HFF-Myc (cell line): ENCODE measurements at places on chromosomes 13 and 19.

DNA sequence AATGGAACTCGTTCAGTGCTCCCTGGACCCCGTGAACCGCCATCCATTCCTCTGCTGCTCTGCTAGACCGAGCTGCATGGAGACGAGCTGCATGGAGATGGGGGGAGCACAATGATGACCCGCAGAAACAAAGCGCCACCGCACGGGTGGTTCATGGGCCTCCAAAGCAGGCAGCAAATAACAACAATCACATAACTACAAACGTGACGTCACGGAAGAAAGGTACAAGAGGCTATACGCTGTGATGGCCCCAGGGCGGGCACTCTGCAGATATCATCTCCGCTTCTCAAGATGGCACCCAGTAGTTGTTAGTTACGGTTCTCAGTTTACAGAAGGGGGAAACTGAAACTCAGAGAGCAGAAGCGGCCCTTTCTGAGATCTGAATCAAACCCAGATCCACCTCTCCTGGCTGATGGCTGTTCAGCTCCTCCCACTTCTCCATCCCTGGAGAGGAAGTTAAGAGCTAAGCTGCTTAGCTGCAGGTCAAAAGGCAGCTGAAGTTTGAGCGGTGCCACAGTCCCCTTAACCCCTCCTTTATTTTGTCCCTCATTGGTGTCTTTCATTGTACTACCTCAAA, 1.7 kb downstream of the ATP13A1 start:
- DNase-seq: no peak

DNA sequence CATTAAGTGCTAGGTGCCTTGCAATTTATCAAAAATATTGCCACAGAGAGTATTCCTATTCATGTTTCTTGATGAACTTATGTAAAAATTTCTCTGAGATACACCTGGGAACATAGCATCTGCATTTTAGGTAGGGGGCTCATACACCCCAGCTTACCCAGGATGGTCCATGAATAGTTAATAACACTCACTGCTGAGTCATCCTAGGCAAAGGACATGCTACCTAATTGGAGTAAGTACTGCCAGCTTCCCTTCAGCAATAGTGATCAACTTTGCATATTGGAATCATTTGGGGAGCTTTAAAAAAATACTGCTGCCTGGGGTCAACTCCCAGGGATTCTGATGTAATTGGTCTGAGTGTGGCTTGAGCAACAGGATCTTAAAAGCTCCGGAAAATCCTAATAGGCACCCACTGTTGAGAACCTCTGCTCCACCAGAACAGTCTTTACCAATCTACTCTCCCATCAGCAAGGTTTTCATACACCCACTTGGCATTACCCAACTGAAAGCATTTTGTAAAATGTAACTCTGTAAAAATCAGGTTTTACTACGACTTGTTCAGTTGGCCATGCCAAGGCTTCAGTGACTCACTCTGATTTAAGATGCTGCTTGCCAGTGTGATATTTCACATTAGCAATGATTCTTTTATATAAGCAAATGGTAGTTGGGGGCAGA, 67.2 kb upstream of the FNDC3A start:
- no peak for DNase-seq

DNA sequence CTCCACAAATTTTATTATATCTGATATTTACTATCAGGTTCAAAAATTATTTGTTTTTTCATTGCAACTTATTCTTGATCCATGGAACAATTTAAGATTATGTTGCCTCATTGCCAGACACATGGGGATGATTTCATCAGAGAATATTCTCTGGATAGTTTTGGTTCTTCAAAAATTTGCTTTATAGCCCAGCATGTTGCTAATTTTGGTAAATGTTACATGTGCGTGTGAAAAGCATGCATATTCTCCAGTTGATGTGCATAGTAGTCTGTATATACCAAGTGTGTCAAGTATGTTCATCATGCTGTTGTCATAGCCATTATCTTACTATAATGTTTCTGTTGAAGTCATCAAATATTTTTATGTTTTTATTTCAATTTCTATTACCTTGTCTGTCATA, 122.3 kb downstream of the RFC3 start:
- no peak for DNase-seq

DNA sequence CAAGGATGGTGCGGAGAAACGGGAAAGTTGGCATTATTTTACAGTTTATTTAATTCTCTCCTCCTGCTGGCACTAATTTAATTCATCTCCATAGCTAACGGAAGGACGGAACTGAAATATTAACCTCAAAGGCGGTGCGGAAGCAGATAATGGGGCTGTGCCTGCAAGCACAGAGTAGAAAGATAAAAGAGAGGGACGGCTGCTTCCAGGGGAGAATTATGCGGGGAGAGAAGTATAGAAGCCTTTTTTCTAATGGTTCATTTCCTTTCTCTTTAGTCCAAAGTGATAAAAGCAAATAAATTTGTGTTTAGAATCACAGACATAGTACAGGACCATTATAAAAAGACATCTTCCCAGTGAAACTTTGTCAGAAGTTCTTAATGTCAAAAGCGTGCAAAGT, 34.5 kb upstream of the UQCRFS1 start:
- DNase-seq: no peak

DNA sequence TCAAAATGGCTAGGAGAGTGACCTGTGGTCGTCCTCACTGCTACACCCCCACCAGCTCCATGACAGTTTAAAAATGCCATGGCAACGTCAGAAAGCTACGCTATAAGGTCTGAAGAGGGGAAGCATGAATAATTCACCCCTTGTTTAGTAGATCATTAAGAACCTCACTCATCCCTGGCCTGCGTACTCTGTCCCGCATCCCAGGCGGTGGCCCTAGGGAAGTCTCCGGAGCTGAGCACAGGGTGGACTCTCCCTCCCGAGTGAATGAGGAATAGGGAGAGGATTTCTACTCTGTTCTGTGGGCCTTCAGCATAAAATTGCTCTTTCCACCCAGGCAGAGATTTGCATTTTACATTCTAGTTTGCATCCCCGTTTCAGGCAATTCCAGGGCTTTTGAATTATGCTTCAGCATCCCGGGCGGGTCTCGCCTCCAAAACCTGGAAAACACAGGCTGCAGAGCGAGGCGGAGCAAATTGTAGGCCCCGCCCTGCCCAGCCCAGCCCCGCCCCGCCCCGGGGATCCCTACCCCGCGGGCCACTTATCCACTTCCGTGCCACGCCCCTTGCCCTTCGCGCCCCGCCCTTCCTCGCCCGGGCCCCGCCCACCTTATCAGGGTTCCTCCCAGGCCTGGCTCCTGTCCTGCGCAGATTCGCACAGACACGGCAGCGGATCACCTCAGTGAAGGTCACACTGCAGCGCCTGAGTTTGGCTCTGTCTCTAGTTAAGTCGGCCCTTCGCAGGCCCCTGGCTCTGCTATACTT, 7.5 kb upstream of the ZNF525 start:
- no peak for DNase-seq

DNA sequence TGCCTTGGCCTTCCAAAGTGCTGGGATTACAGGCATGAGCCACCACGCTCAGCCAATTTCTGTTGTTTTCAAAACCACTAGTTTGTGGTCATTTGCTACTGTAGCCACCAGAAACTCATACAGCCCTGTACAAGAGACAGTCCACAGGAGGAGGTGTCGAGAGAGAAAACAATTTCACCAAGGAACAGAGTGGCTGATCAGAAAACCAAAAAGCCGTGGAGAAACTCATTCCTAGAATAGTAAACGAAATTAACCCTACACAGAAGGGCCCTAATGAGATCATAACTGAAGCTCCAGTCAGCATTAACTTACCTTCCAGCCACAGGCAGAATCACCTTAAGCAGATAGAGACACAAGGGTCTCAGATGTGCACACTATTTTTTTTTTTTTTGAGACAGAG, 3.8 kb upstream of the CCDC124 start:
- DNase-seq: no peak

DNA sequence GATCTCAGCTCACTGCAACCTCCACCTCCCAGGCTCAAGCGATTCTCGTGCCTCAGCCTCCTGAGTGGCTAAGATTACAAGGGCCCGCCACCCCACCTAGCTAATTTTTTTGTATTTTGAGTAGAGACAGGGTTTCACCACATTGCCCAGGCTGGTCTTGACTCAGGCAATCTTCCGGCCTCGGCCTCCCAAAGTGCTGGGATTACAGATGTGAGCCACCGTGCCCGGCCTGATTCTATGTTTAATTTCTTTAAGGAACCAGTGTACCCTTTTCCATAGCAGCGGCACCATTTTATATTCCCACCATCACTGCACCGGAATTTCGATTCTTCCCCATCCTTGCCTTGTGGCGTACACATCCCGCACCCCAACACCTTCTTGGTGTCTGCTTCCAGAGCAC, 17.7 kb upstream of the INSR start:
- no peak for DNase-seq

DNA sequence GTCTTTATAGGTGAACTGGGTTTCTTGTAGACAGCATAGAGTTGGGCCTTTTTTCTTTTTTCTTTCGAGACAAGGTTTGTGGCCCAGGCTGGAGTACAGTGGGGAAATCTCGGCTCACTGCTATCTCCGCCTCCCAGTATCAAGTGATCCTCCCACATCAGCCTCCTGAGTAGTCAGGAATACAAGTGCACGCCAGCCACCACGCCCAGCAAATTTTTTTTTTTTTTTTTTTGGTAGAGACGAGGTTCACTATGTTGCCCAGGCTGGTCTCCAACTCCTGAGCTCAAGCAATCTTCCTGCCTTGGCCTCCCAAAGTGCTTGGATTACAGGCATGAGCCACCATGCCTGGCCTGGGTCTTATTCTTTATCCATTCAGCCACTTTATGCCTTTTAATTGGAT, 5.1 kb upstream of the CALM3 start:
- no peak for DNase-seq

GRCh38 chr13:20170921-20171320, 10.1 kb upstream of the GJA3 start:
- no peak for DNase-seq

GRCh38 chr13:76808927-76809326, 77.3 kb downstream of the KCTD12 start:
- DNase-seq: no peak

- no peak for DNase-seq
Observed at GRCh38 chr13:73952648-73953047, 181.6 kb downstream of the KLF12 start.

DNA sequence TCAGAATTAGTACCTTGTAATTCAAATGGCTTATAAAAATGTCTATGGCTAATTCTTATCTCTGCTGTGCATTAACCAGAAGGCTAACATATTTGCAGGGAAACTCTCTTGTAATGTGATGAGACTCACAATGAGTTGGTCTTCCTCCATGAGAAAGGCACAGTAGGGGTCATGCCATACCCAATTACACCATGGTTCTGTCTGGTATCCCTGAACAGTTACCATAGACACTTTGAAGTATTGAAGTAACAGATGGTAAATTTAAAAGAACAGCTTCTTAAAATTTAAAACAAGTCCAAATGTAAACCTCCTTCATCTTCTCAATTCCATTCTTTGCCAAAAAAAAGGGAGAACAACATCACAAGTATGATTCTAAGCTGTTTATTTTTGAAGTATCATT, 22.6 kb upstream of the SLAIN1 start:
- no peak for DNase-seq
